Femur (tissue), 1 donor: ENCODE measurements at places on chromosomes 5 and 9.

GRCh38 chr9:83778164-83778563 lies 39.4 kb downstream of the GKAP1 start:
- no peak for DNase-seq

GRCh38 chr5:88770276-88771257 lies 112.4 kb downstream of the MEF2C start:
- no peak for DNase-seq

DNA sequence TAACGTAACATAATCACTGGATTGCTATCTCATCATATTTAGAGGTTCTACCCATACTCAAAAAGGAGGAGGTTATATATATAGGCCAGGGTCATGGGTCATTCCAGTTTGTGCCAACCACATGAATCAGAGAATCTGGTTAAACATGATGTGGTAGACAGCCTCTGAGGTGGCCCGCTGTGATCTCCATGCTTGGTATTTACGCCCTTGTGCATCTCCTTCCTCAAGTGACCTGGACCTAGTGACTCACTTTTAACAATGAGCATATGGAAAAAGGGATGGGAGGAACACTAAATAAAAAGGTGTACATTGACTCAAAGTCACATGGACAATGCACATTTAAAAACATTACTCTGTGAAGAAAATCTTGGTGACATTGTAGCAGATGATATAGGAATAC lies 77.7 kb upstream of the CTNND2 start:
- no peak for DNase-seq

DNA sequence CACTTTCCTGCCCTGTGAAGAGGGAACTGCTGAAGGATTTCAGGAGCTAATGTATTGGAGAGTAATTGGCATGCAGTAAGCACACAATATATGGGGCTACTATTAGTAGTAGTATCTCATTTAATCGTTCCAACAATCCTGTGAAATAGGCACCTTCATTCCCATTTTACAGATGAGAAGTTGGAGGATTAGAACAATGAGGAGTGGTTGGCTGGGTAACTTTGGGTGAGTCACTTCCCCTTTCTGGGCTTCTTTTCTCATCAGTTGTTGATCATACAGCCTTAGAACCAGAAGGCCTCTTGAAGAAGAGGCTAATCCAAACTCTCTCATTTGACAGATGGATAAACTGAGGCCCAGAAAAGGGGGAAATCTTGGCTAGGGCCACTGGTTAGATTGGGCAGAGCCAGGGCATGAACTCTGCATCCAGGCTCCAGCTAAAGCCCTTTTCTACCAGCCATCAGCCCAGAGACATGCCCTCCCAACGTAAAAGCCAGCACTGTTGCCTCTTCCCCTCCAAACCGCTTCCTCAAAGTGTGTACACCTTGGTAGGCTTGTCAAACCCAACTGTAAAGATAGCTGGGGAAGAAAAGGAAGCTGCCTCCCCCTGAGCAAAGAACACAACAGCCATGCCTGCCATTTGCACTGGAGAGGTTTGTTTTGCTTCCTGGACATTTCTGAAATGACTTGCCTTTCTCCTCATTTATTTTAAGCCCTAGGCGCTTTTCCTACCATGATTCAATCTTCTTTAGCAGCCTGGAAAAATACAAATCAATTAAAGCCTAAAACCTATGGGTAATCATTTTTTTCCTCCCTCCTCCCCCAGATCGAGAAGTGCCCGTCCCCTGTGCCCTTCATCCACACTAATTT lies 992 bp downstream of the SPACA9 start:
- DNase-seq, result no peak

GRCh38 chr5:133015466-133015865 lies 10.9 kb downstream of the ZCCHC10 start:
- no peak for DNase-seq

DNA sequence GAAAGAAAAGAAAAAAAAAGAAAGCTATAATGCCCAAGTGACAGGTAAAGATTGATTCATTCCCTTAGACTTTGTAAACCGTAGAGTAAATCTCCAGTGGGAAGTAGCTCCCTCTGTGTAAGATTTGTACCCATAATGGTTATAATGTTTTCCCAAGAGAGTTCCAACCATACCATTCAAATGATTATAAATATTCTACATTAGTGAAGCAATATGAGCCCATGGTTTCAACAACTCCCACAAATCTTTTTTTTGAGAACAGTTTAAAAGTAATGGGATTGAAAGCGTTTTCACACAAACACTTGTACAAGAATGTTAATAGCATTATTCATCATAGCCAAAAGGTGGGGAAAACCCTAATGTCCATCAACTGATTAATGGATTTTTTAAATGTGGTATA lies 58.0 kb downstream of the GRAMD2B start:
- no peak for DNase-seq

DNA sequence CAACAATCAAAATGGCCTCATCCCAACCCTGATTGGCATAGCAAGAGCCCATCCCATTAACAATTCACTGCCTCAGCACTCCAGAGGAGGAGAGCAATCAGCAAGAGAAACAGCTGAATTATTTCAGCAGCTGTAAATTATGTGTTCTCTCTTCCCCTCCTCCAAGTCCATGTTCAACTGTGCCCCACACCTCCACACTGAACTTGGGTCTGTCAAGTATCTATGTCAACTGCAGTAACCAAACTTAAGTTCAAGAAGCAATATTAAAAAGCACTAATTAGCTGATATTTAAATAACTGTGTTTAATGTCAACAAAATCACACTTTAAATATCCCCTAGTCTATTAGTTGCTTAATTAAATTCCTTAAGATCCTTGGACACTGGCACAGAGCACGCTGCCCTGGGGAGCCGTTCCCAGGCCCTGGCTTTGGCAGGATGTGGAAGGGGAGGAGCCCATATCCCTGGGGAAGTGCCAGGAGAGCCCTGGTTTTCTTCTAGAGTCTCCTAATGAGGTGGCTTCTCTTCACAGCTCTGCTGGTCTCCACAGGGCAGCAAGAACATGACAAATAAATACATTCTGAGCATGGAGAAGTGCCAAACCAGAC lies 50.6 kb downstream of the SIL1 start:
- peak; percentile 53 for DNase-seq

DNA sequence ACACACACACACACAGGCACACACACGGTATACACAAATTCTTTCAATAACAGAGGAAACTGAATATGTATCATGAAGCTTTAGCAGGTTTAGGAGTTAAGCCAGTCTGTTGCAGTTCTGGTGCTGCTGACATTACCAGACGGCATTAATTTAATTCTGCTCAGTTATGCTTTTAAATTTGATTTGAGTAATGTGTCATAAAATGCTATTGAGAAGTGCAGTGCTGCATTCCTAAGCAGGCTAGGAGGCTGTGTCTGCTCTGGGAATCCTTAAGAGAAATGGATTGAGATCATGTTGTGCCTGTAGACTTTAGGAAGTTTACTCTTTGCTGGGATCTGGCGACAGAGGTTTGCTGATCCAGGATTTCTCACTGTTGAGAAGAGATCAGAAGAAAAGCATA lies 733.8 kb downstream of the BRINP1 start:
- DNase-seq, result no peak

- no peak for DNase-seq
Observed at GRCh38 chr5:93591323-93591945, 8.4 kb downstream of the NR2F1 start.

DNA sequence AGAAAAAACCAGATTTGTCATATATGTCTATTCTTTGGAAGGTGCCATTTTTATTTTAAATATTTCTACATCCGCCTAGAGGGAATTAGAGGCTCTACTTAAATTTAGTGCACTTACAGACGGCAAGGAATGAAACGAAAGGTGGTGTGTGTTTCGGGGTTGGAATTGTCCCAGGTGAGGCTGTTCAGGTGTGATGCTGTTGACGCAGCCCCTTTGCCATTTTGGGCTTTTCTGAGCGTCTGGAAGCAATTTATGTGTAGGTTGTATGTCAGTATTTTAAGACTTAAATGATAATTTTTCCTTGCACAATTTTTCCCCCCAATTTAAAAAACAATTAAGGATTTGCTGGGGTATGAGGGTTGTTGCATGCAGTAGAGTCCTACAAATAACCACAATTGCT lies 2.0 kb downstream of the TENT4A start:
- DNase-seq, result no peak
